ENCODE measurements at places on chromosomes 1 and 21.

DNA sequence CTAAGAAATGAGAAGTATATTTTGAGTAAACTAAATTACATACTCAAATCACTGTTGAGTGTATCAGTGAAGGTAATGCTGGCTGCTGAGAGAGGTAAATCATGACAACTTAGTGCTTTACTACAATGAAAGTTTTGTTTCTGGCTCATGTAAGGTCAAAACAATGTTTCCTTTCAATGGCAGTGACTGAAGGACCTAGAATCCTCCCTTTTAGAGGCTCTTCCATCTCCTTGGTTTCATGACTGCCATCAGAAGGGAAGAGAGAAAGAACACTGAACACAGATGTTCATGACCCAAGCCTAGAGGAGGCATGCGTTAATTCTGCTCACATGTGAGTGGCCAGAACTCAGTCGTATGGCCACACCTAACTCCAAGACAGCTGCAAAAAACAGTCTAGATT, 130.6 kb downstream of the AKT3 start:
- DNase-seq, result no peak

DNA sequence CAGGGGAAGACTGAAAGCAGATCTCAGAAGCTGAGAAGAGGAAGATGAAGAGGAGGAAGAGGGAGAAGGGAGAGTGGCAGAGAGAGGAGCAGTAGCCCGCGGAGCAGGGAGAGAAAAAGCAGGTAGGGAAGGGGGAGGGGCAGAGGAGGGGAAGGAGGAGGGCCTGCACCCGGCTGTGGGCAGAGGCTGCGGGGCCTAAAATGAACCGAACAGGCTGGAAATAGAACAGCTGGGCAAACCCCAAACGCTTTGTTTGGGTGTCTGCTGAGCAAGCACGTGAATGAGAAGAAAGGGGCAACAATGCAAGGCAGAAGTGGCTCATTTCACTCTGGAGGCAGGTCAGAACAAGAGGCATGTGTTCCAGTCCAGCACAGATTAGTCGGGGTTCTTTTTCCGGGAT, 33.5 kb downstream of the KCNC4 start:
- DNase-seq, result peak; percentile 29

DNA sequence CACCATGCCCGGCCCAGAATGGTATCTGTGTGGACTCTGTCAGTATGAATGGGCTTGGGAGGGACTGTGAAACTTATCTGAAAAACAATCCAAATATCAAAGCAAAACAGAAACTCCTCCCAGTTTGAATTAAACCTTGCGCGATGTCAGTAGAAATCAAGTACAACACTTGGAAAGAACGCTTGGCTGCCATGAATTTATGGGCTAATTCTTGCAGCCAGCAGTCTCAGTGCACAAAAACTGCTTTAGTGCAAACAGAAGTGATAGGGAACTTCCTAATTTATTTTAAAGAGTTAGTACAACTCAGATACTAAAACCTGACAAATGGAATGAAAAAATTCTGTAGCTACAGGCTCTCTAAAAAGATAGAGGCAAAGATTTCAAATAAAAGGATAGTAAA, 8.5 kb downstream of the CLCA1 start:
- DNase-seq, result no peak

GRCh38 chr1:4101459-4102161, 201.5 kb upstream of the C1orf174 start:
- DNase-seq, result no peak

DNA sequence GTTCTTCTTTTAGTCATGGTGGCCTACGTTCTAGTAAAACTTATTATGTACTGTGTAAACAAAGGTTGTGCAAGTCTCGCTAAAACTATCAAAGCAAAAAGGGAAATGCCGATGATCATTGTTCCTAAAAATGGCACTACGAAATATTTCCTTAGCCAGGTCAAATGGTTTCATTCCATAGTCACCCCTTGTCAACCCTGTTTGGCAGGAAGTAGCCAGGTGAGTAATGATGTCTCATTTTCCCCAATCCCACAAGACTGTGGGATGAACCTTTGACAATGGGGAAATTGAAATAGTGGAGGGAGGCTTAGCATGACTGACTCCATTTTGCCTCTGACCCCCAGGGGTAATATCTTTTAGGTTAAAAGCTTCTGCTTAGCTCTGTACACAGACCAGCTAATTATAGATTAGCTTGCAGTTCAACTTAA, 5.6 kb upstream of the REN start:
- no peak for DNase-seq

DNA sequence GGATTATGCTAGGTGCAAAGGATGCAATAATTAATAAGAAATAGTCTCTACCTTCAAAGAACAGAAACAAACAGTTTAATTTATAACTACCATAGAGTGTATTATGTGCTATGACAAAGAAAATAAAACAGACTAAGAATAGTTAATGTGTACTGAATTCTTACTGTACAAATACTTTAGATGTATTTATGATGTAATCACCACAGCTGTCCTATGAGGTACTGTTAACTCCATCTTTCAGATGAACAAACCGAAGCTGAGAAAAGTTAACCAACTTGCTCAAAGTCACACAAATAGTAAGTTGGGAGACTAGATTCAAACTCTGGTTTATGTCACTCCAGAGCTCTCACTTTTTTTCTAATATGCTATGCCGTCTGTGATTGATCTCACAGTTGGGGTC, 77.0 kb upstream of the FGGY start:
- DNase-seq, result no peak

- DNase-seq, result no peak
Observed at GRCh38 chr1:226862890-226863289, 7.5 kb upstream of the PSEN2 start.

- DNase-seq, result no peak
Observed at GRCh38 chr1:39076127-39076798, 50.1 kb downstream of the NDUFS5 start.

- DNase-seq, result no peak
Observed at GRCh38 chr1:205495237-205495823, 9.1 kb upstream of the CDK18 start.

- DNase-seq, result no peak
Observed at GRCh38 chr1:77238462-77238861, 19.2 kb upstream of the PIGK start.

GRCh38 chr21:34846601-34847112, 177.9 kb downstream of the CLIC6 start:
- DNase-seq, result no peak

GRCh38 chr1:152458384-152459185, 44.5 kb upstream of the CRNN start:
- DNase-seq, result peak; percentile 75

DNA sequence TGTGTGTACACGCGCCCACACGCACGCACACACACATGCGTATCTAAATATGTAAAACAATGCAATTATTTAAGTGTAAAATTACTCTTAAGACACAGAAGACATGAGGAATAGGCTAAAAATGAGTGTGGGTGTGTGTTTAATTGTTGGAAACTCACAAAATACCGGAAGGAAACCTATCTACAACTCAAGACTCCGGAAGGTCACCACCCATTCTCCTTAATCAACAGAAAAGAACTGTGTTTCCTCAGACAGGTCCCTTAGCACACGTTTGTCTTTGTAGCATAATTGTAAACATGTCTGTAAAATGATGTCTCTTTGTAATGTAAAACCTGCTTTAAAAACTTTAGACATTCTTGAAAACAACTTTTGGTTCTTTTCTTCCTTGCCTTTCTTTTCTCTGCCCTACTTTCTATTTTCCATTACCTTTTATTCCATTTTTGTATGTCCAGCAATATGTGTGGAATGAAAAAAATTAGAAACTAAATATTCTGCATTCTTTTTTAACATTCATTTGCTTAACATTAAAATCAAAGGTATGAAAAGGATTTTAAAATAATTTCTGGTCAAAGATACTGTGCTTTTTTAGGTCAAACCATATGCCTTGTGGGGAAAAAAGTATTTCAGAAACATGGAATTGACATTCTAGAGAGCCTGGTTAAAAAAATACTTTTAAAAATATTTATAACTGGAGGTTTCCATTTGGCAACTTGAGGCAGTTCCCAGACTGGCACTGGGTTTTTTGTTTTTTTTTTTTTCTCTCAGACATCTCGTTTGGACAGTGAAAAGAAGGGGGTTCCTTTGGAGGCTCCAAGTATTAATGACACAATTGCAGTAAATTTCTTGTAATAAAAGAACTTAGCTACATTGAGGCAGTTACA, 46.2 kb downstream of the ATP5PF start:
- no peak for DNase-seq

GRCh38 chr1:194331758-194332157, 1145.3 kb upstream of the B3GALT2 start:
- DNase-seq, result no peak

DNA sequence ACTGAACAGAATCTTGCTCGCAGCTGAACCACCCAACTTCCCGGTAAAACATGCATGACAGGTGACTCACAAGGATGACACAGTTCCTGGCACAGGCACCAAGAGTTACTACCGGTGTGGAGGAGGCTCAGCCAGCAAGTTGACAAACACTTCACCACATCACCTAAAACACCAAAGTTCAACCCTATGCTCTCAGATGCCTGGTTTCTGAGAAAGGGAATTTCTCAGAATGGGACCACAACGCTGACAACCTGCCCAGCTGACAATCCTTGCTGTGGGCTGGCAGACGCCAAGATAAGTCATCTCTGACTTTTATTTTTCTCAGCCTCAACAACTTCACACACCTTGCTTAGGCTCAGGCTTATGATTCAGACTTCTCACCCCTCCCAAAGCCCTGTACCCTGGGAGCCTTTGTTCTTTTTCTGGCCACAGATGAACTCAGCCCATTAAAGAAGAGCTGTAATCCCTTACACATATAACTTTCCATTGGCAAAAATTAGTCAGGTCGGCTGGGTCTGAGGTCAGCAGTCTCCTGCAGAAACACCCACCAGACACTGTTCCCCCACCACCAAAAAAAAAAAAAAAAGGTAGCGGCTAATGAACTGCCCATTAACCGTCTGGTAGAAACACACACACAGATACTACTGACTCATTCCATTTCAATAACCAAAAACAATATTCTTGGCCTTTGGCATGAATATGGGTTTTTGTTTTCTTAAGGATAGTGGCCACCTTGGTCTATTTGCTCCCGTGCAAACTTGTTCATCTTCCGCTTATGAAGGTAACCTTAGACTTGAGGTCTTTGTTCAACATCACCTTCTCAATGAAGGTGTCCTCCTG, 10.8 kb upstream of the TIAM1 start:
- peak; percentile 89 for DNase-seq

- no peak for DNase-seq
Observed at GRCh38 chr1:228004331-228004855, 2.4 kb upstream of the WNT3A start.

DNA sequence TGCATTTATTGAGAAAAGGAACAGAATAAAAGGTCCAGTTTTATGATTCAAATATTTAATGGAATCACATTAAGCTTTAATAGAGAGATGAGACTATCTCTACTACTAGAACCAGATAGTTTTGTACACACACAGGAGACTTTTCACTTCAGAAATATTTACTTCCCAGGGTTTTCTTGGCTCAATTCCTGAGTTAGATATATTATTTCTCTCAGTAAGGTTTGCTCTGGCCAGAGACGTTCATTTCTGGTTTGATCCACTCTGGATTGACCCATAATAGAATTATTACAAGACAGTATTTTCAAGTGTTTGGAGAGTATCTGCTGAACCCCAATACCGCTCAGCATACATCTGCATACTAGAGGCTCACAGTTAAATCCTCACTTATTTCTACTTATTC, 1.3 kb upstream of the RCOR3 start:
- DNase-seq, result no peak

DNA sequence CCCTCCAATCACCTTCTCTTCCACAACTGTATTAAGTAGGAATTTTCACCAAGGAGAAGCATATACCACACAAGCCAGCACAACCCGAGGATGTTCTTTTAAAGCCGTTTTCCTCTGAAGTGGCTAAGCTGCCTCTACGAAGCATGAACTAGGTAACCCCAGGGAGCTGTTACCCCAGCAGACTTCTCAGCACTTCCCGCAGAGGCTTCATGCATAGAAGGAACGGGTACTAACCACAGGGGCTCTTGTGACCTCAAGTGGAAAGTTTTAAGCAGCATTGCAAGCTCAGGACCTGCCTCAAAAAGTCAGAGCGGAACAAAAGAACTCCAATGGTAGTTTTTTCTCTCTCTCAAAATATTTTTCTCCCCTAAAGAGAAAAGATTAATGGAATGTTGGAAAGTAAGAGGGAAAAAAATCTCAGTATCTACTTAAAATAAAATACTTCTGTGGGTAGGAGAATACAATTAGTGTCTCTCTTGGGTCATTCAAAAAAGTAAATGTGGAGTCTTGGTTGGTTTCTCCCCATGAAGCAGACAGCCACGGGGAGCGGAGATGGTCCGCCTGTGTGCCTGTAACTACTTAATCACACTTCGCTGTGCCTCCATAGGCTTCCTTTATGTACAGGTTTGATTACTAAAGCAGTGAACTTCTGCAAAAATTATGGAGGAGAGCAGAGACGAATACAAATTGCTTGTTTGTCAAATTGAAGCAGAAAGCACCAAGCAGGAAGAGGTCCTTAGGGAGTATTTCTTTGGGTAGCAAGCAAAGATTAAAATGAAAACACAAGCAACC, 40.9 kb downstream of the STX6 start:
- peak; percentile 47 for DNase-seq

DNA sequence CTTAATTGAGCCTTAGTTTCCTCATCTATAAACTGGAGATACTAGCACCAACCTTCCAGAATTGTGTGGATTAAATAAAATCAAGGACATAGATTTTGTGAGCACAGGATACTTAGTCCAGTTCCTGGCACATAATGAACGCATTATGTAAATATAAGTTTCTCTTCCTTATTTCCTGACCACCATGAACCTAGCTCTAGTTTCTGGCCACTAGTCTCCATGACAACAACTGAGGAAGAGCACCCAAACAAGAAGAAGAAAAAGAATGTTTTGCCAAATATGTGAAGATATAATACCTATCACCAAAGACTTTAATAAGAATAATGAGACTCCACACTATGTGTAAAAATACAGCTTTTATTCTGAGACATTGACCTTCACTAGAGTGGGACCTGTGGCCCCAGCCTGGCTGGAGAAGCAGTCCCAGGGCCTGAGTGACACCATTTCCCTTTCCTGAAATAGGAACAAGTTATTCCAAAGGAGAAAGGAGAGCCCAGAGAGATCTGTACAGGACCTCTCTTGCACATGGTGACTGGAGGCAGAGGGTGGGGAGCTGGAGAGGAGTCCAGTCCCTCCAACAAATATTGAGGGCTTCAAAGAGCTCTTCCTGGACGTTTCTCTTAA, 940 bp upstream of the USF1 start:
- DNase-seq, result no peak

- peak; percentile 32 for DNase-seq
Observed at GRCh38 chr1:153957744-153958110, 685 bp downstream of the CRTC2 start.

GRCh38 chr1:41670217-41670957, 185.9 kb upstream of the EDN2 start:
- DNase-seq, result peak; percentile 43

DNA sequence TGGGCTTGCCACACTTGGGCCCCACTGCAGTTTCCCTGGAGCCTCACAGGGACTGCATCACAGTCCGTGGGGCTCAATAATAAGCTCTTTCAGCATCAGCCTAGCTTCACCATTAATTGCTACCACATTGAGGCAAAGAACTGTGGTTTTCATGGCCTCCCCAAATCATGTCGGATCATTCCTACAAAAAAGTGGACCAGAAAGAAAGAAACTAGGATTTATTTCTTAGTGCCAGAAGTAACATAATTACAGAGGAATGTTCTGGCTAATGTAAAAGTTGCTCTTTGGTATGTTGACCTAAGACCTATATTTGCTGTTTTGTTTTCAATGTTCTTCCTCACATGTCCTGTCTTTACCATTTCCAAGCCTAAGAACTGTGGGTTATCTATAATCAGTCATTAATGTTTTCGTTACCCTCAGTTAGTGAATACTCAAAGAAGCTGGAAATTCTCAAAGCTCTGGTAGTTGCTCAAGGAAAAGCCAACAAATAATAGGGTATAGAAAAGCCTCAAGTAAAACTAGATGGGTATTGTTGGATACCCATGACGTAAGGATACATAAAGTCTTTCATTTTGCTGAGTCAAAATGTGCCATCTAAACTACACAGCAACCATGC, 173.9 kb downstream of the LTN1 start:
- DNase-seq, result no peak

Data from stimulated activated CD4-positive, alpha-beta T cell treated with anti-CD3 and anti-CD28 coated beads, Interleukin-1b, Interleukin-23, amount 100 ng/mL, for 48 hours (primary cell).